Kidney epithelial cell (primary cell): ENCODE measurements at places on chromosomes 7 and 10. TPM values are rescaled to one million over a fixed set of nuclear protein-coding genes. Genes with fewer than 3 reads are reported as not detected.

The NANOS1 gene
- total RNA-seq: 0.88 and 1.6 TPM in 2 replicates

The TMEM106B gene
- 128 and 146 TPM in 2 replicates for total RNA-seq

The SLC26A5 gene
- 0.07 TPM in 1 of 2 replicates, not detected in the other for total RNA-seq

The RARRES2 gene
- total RNA-seq: 0.38 and 2.3 TPM in 2 replicates

The DGKI gene
- total RNA-seq: 3.5 and 6.4 TPM in 2 replicates

The GIMAP6 gene
- 0.34 TPM in 1 of 2 replicates, not detected in the other for total RNA-seq

The LOXL4 gene
- total RNA-seq: 5.7 and 6.1 TPM in 2 replicates

The KIAA1217 gene
- 18.9 and 21.5 TPM in 2 replicates for total RNA-seq

The HEPACAM2 gene
- 0.08 TPM in 1 of 2 replicates, not detected in the other for total RNA-seq

The ITIH5 gene
- total RNA-seq: 0.82 and 1.5 TPM in 2 replicates

The HTR5A gene
- not detected in 2 replicates for total RNA-seq

The KCP gene
- total RNA-seq: 1.3 and 1.4 TPM in 2 replicates

The RFC2 gene
- 15.7 and 19.9 TPM in 2 replicates for total RNA-seq

The RELN gene
- 4.4 and 7.1 TPM in 2 replicates for total RNA-seq

The ANKRD61 gene
- not detected in 2 replicates for total RNA-seq

The OR13A1 gene
- not detected in 2 replicates for total RNA-seq

The DLX5 gene
- total RNA-seq: not detected in 2 replicates

The ACSM6 gene
- not detected in 2 replicates for total RNA-seq

The C7orf33 gene
- not detected in 2 replicates for total RNA-seq

The SGMS1 gene
- total RNA-seq: 27.0 and 45.7 TPM in 2 replicates

The OR9A2 gene
- not detected in 2 replicates for total RNA-seq

The VAX1 gene
- 0.08 TPM in 1 of 2 replicates, not detected in the other for total RNA-seq

The FAM13C gene
- total RNA-seq: 0.21 TPM in 1 of 2 replicates, not detected in the other

The SRGN gene
- total RNA-seq: 1.5 and 3.0 TPM in 2 replicates

The UPK3B gene
- not detected in 2 replicates for total RNA-seq

The HYAL4 gene
- not detected in 2 replicates for total RNA-seq

The ZNF789 gene
- 5.2 and 12.5 TPM in 2 replicates for total RNA-seq

The ACHE gene
- total RNA-seq: 1.3 and 6.4 TPM in 2 replicates

The GPR146 gene
- total RNA-seq: 0.21 TPM in 2 replicates

The CRPPA gene
- 1.4 and 1.8 TPM in 2 replicates for total RNA-seq

The SCIN gene
- total RNA-seq: 8.6 and 14.7 TPM in 2 replicates
